ENCODE measurements at places on chromosomes 2 and 18.

DNA sequence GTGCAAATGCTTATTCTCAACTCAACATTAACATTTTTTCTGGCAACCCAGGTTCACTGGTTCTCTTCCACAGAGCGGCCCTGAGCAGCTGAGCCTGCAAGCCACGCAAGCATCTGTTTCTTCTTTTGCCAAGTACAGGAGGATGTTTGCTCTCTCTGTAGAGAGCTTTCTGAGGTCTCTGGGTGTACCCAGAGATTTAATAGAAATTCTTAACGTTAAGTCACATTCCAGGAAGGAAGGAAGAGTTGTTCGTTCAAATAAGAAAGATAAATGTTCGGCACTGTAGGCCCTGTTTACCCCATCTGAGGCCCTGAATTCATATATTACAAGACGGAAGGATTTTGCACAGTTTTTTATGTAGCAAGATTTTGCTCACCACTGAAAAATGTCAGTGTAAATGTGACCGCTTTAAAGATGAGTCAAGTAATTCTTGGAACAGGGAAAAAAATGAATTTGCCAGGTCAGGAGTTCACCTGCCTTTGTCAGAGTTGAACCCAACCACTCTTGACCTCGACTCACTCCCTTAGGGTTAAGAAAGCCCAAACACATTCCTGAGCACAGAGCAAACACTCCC lies 30.1 kb downstream of the KCTD18 start:
- DNase-seq = peak; percentile 83

DNA sequence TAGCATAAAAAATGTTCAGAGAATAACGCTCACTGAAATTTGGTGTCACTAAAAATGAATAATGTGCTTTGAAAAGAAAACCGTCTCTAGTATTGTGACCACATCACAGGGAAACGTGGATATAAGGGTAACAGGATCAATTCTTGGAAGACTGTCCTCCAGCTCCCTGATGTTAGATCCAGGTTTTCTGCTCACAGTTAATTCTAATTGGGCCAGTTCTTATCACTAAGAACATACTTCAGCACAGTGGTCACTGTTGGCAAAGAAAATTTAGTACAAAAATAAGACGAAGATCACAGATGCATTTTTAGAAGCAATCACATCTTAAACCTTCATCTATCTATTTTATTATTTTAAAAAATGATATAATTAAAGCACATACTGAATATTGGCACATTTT lies 57.0 kb upstream of the CD226 start:
- DNase-seq = no peak

DNA sequence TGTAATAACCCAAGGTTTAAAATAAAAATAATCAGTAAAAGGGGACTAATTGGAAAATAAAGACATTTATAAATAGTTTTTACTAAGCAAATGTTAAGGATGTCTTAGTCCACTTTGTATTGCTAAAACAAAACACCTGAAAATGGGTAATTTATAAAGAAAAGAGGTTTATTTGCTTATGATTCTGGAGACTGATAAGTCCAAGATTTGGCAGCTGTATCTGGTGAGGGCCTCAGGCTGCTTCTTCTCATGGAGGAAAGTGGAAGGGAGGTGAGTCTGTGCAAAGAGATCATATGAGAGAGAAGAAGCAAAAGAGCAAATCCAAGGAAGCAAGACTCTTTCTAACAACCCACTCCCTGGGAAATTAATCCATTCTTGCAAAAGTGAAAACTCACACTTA lies 299.5 kb downstream of the DSC3 start:
- no peak for DNase-seq

- DNase-seq = peak; percentile 39
Measured at GRCh38 chr18:60421356-60422118, 49.0 kb upstream of the MC4R start.

- peak; percentile 65 for DNase-seq
Measured at GRCh38 chr2:43611987-43612894, 16.4 kb upstream of the THADA start.

- no peak for DNase-seq
Measured at GRCh38 chr18:35974181-35974580, 1.7 kb downstream of the RMP24 start.

- no peak for DNase-seq
Measured at GRCh38 chr2:240737512-240737911, 45.8 kb downstream of the AQP12A start.

DNA sequence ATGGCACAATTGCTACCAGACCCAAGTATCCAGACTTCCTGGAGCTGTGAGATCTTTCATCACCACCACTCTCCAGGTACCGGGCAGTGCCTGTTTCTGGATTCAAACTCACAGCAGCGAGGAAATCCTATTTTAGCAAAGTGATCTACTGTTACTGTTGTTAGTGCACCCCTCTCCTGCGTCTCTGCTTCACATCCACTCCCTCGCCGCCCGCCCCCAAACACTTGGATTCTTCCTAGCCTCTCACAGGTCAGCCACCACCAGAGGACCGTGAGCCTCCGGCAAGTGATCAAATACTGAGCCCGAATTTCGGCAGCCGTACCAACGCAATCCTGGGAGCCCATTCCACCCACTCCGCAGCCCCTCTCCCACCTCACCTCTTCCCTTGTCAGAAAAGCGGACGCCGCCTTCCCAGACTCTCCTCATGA lies 519 bp downstream of the METTL4 start:
- DNase-seq = peak; percentile 68

DNA sequence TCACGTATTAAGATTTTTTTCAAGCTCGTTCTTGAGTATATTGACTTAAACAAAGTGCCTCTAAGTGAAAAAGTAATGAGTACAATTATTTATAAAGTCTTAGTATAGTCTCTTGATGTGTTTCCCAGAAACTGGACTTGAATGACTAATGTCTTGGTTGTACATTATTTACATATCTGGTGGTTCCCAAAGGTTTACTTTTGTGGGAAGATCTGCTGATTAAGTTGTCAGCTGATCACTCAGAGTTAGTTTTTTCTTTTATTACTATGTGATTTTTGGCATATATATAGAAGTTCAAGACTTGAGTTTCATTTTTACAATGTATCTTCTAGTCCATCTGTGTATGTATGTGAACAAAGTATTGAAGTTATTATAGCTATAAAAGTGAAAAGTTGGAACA lies 29.5 kb downstream of the RNF144A start:
- DNase-seq = peak; percentile 91

- peak; percentile 85 for DNase-seq
Measured at GRCh38 chr2:112794131-112794733, 9.9 kb upstream of the IL1A start.

- peak; percentile 47 for DNase-seq
Measured at GRCh38 chr2:61018318-61018755, 282 bp upstream of the PUS10 start.

GRCh38 chr18:77911971-77912605 lies 662.4 kb downstream of the GALR1 start:
- DNase-seq = no peak

- DNase-seq = peak; percentile 85
Measured at GRCh38 chr2:105104208-105104731, 66.4 kb downstream of the MRPS9 start.

- no peak for DNase-seq
Measured at GRCh38 chr2:120606280-120606679, 129.4 kb upstream of the GLI2 start.

- no peak for DNase-seq
Measured at GRCh38 chr2:219536967-219537366, 6.6 kb downstream of the CHPF start.

DNA sequence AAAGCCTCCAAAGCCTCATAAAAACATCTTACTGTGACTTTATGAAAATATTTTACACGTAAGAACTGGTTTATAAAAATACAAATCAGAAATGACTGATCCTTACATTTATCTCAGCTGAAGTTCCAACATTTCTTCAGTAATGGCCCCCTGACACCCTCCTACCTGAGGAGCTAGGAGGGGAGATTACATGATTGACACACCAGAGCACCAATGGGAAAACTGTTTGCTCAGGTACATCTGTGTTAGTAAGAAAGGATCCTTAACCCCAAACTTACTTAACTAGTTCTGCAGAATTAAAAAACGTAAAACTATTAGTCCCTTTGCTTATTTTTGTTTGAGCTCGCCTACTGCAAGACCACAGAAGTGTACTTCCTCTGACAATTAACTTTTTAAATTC lies 27.0 kb downstream of the ENOSF1 start:
- no peak for DNase-seq

- DNase-seq = no peak
Measured at GRCh38 chr18:44342946-44343345, 337.7 kb upstream of the SETBP1 start.

DNA sequence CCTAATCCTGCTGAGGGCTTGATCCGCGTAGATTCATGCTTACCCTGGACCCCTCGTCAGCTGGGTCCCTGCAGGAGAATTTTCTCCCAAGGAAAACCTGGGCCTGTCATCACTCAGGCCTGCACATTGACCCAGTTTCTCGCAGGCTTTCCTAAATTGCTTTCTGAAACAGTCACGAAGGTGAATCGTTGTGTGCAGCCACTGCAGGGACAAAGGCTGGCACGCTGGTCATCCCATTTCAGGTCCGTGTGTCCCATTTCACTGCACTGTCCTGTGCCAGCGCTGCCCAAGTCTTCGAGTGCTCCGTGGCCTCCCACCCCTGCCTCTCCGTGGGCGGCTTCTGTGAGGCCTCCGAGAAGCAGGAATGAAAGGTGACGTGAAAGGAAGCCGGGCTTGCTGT lies 62.8 kb upstream of the YWHAQ start:
- no peak for DNase-seq

- DNase-seq = no peak
Measured at GRCh38 chr18:79944746-79945117, 6.7 kb downstream of the SLC66A2 start.

DNA sequence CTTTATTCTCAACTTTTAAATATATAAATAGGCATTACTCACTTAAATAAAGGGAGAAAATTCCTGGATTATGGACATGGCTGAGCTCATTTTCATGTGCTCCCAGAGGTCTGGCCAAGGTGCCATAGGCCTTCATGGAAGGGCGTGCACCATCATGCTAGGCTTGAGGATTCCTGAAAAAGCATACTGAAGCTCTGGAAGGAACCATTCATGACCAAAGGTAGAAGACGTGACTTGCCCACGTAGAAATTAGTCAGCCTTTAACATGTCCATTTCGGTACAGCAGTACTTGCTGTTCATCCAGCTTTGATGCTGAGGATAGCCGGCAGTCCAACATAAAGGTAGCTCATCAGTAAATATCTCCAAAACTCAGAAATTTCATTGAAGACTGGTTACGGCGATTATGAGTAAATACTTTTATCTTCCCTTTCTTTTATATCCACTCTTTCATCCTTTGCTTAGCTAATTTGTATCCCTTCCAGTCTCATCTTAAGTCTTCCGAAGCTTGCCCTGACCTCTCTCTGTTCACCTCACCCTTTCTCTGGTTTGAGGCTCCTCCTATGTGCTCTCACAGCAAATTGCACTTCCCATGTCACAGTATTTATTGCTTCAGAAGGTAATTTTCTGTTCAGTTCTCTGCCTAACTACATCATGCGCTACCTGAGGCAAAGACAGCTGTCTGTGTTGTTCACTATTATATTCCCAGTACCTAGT lies 32.3 kb upstream of the ASNSD1 start:
- DNase-seq = no peak

DNA sequence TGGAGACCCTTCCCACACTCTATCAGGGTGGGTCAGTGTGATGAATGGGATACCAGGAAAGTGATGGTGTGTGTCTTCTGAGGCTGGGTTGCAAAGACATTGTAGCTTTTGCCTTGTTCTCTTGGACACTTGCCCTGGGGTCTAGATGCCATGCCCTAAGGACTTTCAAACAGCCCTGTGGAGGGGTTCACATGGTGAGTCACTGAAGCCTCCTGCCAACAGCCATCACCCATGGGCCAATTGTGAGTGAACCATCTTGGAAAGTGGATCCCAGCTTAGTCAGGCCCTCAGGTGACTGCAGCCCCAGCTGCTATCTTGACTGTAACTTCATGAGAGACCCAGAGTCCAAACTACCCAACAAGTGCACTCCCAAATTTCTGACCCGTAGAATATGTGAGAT lies 25.8 kb upstream of the IGFBP5 start:
- DNase-seq = no peak

DNA sequence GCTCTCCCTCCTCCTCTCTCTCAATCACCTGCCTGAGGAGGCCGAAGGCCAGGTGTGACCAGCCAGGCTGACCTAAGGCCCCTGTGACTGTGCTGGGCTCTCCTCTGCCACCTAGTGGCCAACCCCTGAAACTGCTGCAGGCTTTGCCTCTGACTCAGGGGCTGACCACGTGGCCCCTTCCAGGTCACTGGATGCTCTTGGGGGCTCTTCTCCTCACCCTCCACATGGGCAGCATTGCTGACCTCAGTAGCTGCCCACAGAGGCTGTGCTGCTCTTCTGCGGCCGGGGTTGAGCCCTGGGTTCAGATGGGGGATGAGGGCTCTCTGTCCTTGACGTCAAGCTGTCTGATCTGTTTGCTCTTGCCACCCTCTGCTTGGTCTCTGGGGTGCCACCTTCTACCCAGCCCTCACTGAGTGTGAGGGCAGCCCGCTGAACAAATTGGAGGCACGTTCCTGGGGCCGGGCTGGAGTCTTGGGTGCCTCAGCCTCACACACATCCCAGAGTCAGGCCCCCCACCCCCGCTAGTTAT lies 122.7 kb downstream of the TWIST2 start:
- DNase-seq = peak; percentile 39

GRCh38 chr2:108363024-108363907 lies 14.5 kb upstream of the SULT1C4 start:
- DNase-seq = no peak

GRCh38 chr2:128215897-128216642 lies 102.6 kb downstream of the HS6ST1 start:
- peak; percentile 13 for DNase-seq

DNA sequence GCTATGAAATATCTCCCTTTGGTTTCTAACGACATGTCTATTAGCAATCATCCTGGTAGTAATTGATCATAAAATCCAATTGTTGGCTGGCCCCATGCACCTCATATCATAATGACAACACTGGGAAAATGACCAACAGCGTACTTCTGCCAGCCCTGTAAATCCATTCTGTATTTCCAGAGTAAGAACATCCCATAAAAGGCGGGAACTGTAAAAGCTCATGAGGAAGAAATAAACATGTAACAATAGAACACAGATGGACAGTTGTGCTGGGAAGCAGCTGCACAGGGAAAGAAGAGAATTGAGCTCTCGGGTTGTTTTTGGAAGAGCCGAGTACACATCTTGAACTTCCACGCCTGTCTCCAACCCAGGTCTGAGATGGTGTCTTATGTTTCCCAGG lies 218.7 kb downstream of the CMPK2 start:
- DNase-seq = no peak

GRCh38 chr18:33781429-33781828 lies 203.4 kb downstream of the ASXL3 start:
- DNase-seq = no peak

DNA sequence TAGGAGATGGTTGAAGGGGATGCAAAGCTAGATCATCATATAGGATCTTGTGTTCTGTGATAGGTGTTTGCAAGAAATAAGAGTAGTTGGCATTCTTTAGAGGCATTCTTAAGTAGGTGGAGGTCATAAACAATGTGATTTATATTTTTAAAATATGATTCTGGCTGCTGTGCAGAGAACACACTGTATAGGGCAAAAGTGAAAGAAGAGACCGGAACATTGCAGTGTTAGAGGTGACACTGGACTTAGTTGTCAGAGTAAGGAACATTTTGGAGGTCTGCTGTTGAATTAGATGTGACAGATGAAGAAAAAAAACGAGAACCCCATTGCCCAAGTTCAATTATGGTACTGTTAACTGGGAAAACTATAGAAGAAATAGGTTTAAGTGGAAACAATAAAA lies 37.7 kb downstream of the HAT1 start:
- DNase-seq = no peak
